ENCODE measurements at places on chromosomes 5 and 9.

- no peak for DNase-seq
Observed at GRCh38 chr9:6441269-6441668, 28.3 kb downstream of the UHRF2 start.

GRCh38 chr9:81686614-81687520, 2.5 kb downstream of the TLE1 start:
- peak; percentile 23 for DNase-seq

DNA sequence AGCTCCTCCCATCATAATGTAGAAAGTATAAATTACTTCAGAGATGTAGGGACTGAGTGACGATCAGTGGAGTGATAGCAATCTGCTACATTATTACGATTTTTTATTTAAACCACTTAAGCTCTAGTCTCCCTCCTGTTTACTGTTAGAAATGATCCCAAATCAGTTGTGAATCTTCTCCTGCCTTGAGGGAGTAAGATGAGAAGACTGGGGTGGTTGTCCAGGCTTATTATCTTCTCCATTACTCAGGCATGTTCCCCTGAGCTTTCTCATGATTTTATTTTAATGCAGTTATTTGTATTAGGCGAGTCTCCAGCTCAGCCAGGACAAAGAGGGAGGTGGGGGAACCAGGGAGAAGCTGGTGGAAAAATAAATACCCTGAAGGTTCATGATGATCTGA, 48.2 kb upstream of the CTNNA1 start:
- DNase-seq, result no peak

GRCh38 chr5:148786456-148786855, 40.0 kb upstream of the ADRB2 start:
- no peak for DNase-seq

DNA sequence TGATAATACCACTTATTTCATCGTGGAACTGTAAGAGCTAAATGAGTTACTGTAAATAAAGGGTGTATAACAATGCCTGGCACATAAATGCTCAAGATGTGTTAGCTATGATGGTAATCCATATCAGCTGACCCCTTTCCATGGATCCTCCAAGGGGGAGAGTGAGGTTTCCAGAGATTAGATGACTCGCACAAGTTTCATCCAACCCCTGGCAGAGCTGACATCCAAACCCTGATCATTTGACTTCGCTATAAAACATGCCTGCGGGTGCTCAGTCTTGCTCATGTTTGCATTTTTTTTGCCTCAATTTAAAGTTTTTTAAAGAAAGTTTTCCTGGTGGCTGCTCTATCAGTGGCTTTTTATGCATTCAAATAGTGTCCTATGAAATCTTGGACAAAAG, 145.7 kb upstream of the SMIM23 start:
- DNase-seq, result no peak

DNA sequence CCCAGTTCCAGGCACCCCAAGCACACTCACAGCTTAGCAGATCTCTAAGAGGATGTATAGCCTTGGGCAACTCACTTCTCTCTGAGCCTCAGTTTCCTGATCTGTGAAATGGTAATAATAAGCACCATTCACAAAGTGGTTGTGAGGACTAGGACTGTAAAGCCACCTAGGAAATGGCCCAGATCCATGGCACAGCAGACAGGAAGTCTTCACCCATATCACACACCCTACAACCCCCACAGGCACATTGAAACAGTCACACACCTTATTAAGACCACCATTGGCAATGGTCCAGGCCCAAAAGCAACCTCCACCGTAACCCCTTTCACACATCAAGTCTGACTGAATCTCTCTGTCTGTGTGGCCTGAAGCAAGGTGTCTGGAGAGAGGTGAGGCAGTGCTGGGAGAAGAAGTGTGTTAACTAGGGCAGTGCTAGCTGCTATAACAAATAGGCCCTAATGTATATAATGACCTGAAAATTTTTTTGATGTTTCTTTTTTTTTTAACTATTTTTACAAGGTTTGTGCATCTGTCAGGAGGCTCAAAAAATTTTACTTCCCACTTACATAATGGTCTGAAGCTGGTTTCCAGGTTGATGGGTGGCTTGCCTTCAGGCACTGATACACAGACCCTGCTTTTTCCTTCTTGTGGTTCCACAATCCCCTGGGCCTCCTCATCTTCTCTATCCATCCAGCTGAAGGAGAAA, 2.4 kb upstream of the RGS14 start:
- no peak for DNase-seq

DNA sequence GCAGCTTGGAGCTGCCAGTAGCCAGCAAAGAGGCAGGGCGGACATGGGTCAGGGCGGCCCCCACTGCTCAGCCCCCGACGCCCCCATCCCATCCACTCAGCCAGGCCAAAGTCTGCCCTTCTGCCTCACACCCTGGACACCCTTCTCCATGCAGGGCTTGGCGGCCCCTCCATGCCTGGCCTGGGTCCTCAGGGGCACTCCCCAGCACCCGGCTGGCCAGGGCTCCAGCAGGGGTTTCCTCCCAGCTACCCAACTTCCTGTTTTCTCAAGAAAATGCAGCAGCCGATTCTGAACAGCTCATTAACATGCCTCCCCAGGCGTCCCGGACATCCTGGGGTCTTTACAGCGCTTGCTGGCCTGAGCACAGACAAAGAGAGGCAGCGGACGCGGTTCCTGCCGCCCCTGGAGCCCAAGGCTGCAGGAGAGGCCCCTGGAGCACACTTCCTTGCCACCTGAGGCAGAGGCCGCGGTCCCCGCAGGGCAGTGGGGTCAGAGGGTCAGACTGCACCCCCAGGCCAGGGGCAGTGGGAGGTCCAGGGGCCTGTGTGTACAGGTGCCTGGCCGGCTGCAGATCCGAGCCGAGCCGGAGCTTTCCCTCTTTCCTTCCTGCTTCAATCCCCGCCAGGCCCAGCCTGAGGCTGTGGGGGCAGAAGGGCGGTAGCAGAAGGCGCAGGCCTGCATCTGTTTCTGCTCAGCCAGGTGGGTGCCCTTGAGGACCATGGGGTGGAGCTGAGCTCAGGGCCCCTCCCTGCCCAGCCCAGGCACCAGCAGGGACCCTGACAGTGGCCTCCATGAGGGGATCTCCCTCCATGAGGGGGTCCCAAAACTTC, 18.7 kb upstream of the NRARP start:
- DNase-seq, result no peak

DNA sequence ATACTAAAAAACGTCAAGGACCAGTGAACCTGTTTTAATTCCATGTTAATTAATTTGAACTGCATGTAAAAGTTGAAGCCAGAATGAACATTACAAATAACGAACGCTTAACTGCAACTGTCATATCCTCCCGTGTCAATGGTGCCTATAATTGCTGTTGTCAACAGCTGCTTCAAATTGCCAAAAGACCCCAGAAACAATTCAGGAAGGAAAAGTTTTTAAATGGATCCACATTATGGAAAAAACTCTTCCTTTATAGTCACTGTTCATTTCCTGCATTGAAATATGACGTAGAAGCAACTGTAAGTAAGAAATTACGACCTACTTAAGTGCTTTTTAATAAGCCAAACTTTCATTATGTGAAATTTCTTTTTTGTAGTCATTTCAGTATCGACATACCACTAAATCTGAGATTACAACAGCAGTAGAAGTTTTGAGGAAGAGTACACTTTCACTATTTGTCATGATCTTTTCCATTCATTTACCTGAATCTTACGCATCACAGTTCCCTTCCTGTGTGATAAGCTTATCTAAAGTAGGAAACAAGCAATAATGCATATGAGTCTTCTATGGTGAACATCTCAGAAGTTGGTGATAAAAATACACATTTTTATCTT, 37.8 kb downstream of the MEF2C start:
- no peak for DNase-seq

GRCh38 chr5:56656846-56657726, 158.3 kb upstream of the MAP3K1 start:
- no peak for DNase-seq

Measured in stimulated activated CD8-positive, alpha-beta memory T cell treated with anti-CD3 and anti-CD28 coated beads, Interleukin-12 subunit alpha, Interleukin-12 subunit beta, amount 100 ng/mL, for 4 hours (primary cell).